ENCODE measurements at places on chromosomes 11 and 22.

DNA sequence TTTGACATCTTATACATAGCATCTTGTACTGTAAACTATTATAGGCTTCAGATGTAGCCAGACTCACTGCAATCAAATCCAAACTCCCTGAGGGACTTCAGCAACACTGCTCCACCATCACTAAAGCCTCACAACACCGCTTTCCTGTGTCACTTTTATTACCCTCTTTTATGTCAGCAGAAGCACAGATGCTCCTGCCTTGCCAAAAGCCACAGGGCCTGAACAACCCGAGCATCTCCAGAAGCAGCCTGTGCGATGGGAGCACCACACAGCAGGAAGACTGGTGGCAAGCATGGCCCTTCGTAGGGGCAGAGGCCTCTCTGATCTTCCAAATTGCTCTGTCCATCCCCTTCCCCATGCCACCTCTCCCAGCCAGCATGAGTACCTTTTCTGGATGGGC, 22.9 kb downstream of the TMEM123 start:
- no peak for DNase-seq

DNA sequence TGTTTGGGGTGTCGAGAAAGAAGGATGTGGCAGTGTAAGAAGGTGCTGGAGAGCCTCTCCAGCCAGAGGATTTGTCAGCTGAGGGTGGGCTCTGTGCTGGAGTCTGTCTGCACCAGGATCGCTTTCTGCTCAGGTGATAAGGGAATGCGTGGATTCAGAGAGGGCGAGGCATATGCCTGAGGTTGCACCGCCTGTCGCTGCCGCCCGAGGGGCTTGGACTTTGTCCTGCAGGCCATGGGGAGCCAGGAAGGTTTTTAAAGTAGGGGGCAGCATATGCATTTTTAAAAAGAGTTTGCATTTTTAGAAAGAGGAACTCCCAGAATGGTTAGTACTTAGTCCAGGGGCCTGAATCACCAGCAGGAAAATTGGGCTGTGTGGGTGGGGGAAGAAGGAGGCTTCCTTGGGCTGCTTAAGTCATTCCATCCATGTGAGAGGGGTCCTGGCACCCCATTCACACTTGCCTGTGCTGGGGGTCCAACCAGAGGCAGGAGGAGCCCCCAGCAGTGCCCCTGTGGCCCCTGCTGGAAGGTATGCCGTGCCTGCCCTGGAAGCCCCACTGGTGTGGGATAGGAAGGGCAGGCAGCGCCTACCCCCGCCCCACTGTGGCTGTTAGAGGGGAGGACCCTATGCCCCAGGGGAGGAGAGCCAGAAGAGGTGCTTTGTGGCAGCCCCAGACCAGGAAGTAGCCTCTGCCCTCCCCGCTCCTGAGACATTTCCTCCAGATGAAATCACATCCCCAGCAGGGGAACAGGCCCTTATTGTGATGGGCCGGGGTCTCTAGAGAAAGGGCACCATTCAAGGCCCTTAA, 35.8 kb upstream of the MYRF start:
- no peak for DNase-seq

GRCh38 chr11:19071255-19071654, 10.7 kb upstream of the MRGPRX2 start:
- DNase-seq, result peak; percentile 88

- no peak for DNase-seq
Observed at GRCh38 chr22:44098021-44098739, 74.1 kb downstream of the PARVB start.

GRCh38 chr11:25658916-25659315, 673.0 kb upstream of the ANO3 start:
- DNase-seq, result no peak

Data from NCI-H1105 treated with DMSO at 0.1 percent for 48 hours (cell line).